ENCODE measurements at places on chromosomes 4 and X.

GRCh38 chrX:45479196-45479834 lies 278.6 kb upstream of the DIPK2B start:
- no peak for DNase-seq

GRCh38 chr4:153535772-153536513 lies 69.8 kb downstream of the TMEM131L start:
- no peak for DNase-seq

GRCh38 chr4:143163614-143164013 lies 21.1 kb upstream of the USP38 start:
- no peak for DNase-seq

DNA sequence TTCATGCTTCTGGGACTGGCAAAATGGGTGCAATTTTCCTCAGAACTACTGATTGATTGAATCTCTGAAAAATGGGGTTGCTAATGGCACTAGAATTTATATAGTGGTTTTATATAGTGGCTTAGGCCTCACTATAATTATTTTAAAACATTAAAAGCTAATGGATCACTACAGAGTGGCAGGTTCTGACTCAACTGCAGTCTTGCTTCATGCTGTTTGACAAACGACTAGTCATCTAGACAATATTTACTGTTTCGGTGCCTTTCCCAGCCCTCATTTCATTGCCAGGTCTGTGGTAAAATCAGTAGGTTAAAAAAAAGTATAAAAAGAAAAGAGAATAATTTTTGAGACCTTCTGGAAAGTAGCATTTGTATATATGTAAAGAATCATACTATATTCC lies 352.8 kb upstream of the ATOH1 start:
- no peak for DNase-seq

DNA sequence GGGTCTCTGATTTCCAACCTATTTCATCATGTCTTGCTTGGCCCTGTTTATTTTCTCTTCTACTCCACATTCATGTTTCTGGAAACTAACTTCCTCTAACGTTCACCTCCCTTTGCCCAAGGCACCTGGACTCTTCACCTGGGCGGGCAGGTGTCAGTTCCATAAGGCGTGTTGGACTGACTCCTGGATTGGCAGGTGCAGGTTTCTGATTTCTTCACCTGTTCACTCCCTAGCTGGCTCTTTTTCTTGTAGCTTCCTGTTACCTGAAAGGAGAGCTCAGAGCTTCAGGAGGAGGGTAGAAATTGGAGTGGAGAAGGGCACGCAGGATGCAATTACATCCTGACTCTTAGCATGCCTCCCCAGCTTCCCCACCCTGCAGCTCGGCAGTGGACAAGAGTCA lies 350.8 kb upstream of the KLF3 start:
- DNase-seq = no peak

GRCh38 chrX:135984791-135985156 lies 461 bp upstream of the SLC9A6 start:
- DNase-seq = no peak

DNA sequence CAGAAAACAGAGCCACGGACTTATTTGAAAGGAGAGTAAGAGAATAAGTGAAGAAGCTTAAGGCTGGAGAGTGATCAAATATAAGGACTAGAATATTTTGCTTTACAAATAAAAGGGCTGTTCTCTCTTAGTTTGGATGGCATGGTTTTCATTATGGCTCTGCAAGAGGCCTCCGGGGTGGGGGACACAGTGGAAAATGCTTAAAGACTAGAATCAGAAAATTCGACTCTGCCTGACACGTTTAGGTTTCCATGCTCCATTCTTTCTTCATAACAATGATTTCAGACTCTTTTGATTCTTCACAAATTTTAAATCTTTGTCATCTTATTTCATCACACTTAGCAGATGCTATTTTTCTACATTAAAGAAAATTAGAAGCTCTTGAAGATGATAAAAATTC lies 632.4 kb upstream of the BOD1L1 start:
- no peak for DNase-seq

DNA sequence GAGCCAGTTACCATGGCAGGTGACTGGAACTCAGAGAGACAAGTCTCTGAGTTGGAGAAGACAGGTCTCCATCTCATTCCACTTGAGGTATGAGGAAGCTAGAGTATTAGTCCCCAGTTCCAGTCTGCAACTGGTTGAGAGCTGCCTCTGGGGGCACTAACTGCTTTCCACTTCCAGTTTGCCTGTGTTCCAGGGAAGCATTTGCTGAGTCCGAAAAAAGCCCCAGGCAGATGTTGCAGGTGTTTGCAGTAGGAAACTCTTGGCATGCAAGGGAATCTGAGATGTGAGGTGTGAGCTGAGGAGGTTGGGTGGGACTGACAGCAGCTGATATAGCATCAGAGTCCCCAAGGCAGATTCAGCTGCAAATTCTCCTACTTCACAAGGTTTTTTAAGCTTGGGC lies 272.2 kb upstream of the CASK start:
- no peak for DNase-seq

- no peak for DNase-seq
These were observed 54.0 kb upstream of the EGFL6 start for GRCh38 chrX:13515211-13515930.

DNA sequence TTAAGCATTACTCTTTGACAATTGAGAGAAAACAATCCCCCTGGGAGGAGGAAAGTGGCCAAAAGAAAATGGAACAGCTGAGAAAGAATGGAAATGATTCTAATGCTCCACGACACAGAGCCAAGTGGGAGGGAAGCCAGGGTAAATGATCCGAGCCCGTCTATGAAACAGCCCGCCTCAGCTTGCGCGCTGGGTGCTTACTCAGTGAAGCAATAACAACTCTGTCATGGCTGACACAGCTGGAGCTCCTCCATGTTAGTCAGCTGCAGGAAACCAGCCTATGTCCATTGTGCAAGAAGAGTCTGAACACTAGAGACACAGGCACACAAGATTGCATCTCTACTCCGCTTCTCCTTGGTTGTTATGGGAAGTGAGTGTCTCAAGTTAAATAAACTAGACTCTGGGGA lies 19.3 kb downstream of the NOA1 start:
- DNase-seq = no peak

DNA sequence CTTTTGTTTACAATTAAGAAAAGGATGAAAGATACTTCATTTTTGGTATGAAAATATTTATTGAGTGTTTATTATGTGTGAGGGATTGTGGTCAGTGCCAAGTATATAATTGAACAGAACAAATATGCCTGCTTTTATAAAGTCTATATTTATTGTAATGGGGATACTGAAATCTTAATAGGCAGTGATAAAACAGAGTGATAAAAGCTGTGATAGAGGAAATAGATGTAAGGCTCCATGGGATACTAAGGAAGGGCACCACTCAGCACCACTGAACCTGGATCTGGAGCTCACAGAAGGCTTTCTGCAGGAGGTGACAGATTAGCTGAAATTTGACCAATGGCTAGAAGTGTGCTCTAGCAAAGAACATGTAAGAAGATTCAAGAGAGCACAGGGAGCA lies 263.5 kb downstream of the C4orf33 start:
- DNase-seq = no peak

DNA sequence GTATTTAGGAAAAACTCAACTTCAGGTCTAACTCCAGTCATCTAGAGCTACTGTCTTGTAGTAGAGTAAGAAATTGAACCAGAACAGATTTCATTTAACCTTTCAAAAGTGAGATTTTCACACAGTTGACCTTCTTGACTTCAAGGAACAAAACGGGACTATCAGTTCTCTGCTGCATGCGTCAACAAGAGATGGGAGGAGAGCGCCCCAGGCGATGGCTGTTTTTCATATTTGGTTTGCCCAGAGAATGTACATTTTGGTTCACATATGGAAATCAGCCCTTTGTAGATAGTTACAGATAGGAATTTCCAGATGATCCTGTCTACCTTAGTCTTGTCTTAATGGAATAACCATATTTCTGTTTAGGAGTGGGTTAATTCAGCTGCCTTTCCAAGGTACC lies 158.1 kb downstream of the POLA1 start:
- DNase-seq = no peak

DNA sequence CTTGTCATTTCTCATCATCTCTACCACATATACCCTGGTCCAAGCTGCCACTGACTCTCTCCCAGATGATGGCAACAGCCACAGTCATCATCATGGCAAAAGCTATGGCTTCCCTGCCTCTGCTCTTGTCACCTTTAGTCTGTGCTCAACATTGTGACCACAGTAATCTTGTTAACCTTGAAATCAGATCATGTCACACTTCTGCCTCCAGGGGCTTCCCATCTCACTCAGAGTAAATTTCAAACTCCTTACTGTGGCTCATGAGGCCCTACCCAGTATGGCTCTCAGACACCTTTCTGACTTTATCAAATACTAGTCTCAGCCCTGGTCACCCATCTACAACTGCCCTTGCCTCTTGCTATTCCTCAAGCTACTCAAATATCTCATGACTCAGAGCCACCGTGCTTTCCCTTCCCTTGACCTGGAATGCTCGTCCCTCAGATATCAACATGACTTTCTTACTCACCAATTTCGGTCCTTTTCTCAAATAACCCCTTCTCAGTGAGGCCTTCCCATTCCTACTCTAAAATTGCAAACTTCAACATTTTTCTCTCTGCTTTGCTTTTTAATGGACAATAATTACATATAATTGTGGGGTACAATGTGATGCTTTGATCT lies 41.1 kb upstream of the STIM2 start:
- DNase-seq = no peak

DNA sequence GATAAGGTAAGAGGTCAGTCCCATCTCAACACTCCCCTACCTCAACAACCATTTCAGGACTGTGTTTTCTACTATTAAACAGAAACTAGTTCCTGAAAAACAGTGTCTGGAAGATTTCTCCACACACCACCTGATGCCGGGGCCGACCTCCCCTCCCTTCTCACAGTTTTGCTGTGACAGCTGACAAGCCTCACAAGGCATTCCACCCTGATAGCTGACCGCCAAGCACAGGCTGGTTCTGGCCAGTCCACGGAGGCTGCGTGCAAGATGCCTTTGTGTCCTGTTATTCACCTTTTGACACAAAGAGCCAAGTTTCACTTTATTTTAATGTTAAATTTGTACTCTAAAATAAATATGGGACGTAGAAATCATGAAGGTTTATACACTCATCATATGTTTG lies 758.6 kb downstream of the PDHA2 start:
- no peak for DNase-seq

GRCh38 chr4:166602068-166602467 lies 632.2 kb downstream of the SPOCK3 start:
- DNase-seq = no peak

- no peak for DNase-seq
These were observed 553.9 kb downstream of the INPP4B start for GRCh38 chr4:142292231-142292630.

- DNase-seq = no peak
These were observed 180.0 kb downstream of the NKX6-1 start for GRCh38 chr4:84319124-84319523.

DNA sequence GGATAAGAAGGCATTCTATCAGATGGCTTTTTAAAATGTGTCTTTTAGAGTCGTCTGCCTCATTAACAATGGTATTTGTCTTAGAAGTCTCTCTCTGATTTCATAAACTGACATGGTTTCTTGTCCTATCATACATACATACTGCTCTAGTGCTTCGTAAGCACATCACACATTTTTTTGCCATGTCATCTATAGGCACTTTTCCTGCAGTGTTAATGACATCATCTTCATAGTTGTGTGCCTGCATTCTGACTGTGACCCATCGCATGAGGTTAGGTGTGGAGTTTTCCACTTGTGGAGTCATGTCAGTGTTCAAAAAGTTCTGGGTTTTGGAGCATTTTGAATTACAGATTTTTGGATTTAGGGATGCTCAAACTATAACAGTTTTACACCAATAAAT lies 361.6 kb upstream of the SPOCK3 start:
- no peak for DNase-seq

DNA sequence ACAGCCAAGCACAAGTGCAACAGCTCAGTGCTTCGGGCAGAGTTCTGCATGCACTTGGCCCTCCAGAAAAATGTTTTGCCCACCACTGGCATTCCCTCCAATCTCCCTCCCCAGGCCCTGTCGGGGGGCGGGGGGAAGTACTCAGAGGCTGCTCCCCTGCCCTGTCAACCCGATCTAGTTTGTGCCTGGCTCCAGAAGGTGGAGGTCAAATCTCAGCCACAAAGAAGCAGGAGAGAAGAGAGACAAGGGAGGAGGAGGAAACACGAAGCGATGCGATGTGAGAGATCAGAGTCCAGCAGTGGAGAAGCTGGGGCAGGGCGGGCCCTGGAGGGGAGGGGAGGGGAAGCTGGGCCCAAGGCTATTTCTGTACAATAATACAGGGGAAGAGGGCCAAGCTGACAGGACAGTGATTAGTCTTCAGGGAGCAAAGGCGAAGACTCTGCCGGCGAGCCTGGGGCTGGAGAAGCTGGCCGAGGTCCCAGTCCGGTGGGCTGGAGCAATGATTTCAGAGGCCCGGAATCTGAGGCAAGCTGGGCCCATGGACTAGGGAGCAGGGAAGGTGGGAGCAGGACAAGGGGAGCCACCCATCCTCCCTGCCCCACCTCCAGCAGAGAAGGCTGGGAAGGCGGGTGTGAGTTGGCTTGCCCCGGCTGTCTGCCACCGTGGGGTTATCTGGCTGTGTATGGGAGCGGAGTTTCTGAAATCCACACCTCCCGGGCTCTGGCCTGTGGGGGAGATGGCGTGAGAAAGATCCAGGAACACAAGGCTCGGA lies 167.1 kb downstream of the EFNB1 start:
- DNase-seq = no peak

- no peak for DNase-seq
These were observed 977.0 kb downstream of the FSTL5 start for GRCh38 chr4:161186750-161187149.

DNA sequence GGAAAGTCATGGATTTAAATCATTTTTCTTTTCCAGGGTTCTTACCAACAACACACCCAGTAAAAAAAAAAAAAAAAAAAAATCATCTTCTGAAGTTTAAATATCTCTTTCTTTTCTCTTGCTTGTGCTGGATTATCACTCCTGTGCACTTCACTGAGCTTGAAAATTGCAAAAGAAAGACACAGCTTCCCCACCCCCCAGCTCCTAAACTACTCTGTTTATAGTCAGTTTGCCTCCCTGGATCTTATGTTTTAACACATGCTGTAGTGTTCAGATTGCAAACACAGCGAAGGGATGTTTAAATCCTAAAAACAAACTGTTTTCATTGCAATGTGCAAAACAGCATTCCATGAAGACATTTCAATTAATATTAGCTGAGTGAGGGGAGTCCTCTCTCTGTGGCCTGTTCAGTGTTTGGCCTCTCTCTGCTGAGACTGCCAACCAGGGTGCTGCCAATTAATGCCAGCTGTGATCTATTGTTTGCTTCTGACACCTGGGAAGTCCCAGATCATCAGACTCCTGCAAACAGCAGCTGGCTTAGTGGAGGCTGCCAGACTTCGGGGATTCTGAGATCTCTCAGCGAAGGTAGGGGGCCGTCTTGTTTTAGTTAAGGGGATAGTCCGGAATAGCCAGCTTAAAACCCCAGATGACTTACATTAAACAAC lies 171.1 kb upstream of the PITX2 start:
- DNase-seq = no peak

GRCh38 chr4:83356899-83357661 lies 22.4 kb upstream of the HPSE start:
- no peak for DNase-seq

GRCh38 chr4:15729910-15730533 lies 27.2 kb downstream of the BST1 start:
- no peak for DNase-seq

GRCh38 chr4:145774473-145774872 lies 94.5 kb downstream of the C4orf51 start:
- DNase-seq = no peak

- no peak for DNase-seq
These were observed 23.3 kb downstream of the HOPX start for GRCh38 chr4:56657818-56658217.
